ENCODE measurements at places on chromosomes 13 and 19.

GRCh38 chr19:5827342-5827890 lies 12.1 kb downstream of the FUT6 start:
- no peak for DNase-seq

GRCh38 chr19:7869453-7869909 lies 4.7 kb downstream of the PRR36 start:
- peak; percentile 43 for DNase-seq

- no peak for DNase-seq
Observed at GRCh38 chr13:26909477-26909876, 148.9 kb upstream of the GPR12 start.

DNA sequence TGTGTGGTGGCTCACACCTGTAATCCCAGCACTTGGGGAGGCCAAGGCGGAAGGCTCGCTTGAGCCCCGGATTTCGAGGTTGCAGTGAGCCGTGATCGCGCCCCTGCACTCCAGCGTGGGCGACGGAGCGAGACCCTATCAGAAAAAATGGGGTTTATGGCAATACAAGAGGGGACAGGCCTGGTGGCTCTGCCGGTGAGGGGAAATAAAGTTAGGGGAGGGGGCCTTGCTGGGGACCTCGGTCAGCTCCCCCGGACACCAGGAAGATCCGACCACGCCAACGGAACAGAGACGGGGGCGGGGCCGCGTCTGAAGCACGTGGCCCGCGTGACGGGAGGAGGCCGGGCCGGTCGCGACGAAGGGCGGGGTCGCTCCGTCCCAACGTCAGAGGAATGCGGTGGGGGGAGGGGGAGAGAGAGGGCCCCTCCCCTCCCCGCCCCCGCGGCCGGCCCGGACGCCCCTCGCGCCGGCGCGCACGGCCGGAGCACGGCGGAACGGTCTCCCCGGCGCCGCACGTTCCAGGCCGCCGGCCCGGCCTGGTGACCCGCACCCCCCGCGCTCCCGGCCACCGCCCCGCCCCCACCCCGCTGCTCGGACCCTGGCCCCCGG lies 1.9 kb upstream of the HNRNPL start:
- DNase-seq = peak; percentile 86

GRCh38 chr19:57308514-57308913 lies 11.8 kb upstream of the ZNF543 start:
- no peak for DNase-seq

DNA sequence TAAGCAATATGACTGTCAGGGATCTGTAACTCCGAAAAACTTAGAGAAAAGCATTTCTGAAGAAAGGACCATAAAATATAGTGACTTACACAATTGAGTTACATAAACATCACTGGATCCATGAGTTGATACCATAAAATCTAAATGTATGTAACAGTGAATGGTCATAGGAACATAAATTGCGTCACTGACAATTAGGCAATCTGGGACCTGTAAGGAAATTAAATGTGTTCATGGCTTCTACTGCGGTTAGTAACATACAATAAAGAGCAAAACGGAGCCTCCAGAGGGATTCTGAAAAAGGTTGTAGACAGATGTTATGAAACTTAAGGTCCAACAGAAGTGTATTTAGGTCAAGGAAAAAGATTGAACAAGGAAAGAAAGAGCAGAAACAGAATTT lies 27.1 kb downstream of the POU4F1 start:
- no peak for DNase-seq

GRCh38 chr13:99228737-99229691 lies 28.4 kb downstream of the UBAC2 start:
- DNase-seq = no peak

GRCh38 chr13:23180711-23181110 lies at the start of gene SGCG:
Gene SGCG, plus strand, starts transcription at chr13:23180979. Its CDS starts 22,716 bp downstream, at chr13:23203695.
- DNase-seq = no peak

GRCh38 chr19:46841458-46842083 lies 9.1 kb downstream of the AP2S1 start:
- DNase-seq = no peak

- no peak for DNase-seq
Observed at GRCh38 chr19:50500060-50500752, 10.8 kb downstream of the JOSD2 start.

- DNase-seq = no peak
Observed at GRCh38 chr19:9156304-9156703, 16.1 kb downstream of the ZNF317 start.

DNA sequence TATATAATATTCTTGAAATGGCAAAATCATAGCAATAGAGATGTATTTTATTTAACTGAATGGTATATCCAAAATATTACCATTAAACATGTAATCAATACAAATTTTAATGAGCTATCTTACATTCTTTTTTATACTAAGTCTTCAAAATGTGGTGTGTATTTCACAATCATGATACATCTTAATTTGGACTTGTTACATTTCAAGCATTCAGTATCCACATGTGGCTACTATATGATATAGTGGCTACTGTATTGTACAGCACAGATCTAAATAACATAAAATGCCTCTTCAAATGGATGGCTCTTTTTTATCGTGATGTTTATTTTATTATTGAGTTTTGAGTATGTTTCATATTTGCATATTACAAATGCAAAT lies 8.0 kb downstream of the TEX101 start:
- DNase-seq = no peak

DNA sequence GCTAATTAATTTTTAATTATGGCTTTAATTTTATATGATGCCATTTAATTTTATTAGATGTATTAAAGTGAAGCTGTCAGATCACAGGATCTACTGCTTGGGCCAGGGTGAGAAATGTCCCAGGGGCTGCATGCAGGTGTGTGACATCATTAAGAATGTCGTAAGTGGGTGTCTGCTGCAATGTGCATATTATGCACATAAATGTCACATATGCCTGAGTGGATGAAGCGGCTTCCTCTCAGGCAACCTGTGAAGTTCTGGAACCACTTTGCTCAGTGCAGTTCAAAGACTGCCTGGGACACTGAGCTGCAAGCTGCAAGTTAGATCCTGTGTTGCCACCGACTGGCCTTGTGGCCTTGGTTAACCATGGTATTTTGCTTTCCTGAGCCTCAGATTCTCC lies 355.0 kb downstream of the UQCRFS1 start:
- DNase-seq = no peak

GRCh38 chr13:23695711-23696464 lies 125.7 kb downstream of the TNFRSF19 start:
- DNase-seq = no peak

Measured in NCI-H1105 (cell line).